Neural progenitor cell (in vitro differentiated cells): ENCODE measurements at places on chromosomes 1 and 21.

DNA sequence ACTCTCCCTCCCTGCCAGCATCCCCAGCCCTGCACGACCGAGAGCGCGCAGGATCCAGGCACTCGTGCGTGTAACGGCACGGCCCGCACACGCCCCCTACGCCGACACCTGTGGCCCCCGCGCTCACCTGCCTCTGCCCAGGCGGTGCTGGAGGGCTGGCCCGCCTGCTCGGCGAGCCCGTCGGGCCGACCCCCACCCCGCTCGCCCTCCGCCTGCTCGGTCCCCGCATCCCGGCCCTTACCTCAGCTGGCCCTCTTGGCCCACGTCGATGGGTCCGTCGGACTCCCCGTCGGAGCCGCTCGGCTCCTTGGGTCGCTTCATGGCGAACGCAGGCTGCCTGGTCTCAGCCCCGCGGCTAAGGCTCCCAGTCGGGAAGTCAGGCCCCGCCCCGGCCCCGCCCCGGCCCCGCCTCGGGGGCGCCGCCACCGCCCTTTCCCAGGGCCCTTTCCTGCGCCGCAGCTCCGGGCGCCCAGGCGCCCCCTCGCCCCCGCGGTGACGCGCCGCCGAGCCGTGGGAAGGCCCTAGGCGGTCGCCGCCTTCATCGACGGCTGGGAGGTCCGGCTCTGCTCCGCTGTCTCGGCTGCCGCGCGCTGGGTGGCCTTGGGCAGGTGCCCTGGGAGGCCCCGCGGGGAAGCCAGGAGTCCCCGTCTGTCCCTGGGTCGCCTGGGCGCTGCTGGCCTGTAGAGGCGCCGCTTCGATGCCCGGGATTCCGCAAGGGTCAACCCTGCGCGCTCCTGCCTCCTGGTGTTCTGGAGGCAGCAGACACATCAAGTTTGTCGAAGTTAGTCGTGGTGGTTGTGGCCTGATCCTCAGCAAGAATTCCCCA, at the start of gene HEYL:
Gene HEYL, minus strand, starts transcription at position 339 of the 826 bp plus-strand sequence. Its CDS starts 18 bp downstream, at position 321.
- DNase-seq: peak; percentile 91

- DNase-seq: no peak
Observed at GRCh38 chr1:97919585-97920261, 1.1 kb downstream of the DPYD start.

DNA sequence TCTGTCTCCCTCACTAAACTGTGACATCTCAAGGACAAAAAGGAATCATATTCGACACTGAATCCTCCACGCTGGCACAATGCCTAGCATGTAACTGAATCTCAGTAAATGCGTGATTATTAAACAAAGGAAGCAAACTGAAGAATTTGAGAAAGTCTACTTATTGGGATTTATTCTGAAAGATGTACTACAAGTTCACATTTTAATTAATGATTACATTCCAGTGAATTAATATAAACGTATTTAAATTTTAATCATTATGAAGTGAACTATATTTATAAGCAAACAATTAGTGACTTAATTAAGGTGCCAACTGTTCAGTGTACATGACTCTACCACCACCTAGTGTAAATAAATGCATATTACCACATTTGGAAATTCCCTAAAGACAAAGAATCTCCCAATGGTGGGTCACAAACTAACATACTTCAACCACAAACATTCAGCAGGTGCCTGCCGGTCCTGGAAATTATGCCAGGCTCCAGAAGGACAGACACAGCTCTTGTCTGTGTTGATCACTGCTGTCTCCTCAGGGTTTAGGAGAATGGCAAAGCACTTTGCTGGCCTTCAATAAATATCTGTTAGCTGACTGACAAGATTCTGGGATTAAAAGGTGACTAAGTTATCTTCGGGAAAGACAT, 56.3 kb downstream of the SMYD3 start:
- DNase-seq: peak; percentile 11

GRCh38 chr1:210653771-210654170, 325.1 kb downstream of the HHAT start:
- peak; percentile 9 for DNase-seq

GRCh38 chr1:33097762-33098161, 16.8 kb downstream of the AZIN2 start:
- DNase-seq: no peak

DNA sequence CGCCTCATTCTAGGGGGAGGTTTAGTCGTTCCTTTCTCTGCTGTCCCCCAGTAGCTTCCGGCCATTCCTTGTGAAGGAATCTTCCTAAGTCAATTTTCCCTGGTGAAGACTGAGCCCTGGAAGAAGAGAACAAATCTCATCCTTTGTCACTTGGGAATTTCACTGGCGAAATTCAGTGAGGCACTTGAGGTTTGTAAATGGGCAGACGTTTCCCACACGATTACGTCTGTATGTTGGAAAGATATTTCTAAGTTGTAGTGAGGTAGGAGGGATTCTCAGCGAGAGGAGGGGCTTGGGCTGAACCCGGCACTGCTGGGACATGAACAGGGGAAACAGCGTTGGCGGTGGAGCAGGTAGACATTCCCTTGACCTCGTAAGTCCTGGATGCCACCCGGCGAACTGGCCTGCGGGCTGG, 47.2 kb downstream of the GALNT2 start:
- DNase-seq: no peak

DNA sequence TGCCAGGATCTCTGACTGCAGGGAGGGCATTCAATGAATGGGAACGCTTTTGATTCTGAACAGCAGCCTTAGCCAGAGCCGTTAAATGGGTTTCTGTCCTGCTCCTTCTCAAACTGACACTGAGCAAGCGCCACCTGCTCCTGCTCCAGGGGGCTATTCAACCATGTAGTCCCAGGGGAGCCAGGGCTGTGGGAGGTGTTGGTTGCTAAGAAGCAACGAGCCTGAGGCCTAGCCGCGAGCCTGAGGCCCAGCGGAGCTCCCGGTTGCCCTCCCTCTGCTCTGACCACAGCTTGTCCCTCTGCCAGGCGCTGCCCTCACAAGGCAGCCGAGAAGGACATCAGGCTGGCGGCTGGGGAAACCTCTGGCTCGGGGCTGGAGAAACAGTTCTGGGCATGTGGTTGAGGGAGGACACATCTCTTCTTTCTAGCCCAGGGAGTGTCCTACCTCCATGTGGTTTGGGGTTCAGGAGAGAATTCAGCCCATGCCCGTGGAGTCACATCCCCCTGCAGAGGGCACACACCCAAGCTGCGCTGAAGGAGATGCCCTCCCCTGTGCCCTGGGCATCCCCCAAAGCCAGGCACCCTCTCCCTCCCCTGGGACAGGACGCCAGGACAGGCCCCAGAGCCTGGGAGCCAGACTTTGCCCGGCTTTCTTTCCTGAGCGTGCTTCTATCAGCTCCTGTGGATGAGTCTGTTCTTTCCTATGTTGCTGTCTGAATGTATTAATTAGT, 18.0 kb downstream of the PCP4 start:
- peak; percentile 47 for DNase-seq

- DNase-seq: no peak
Observed at GRCh38 chr1:2857521-2857920, 56.0 kb upstream of the TTC34 start.

DNA sequence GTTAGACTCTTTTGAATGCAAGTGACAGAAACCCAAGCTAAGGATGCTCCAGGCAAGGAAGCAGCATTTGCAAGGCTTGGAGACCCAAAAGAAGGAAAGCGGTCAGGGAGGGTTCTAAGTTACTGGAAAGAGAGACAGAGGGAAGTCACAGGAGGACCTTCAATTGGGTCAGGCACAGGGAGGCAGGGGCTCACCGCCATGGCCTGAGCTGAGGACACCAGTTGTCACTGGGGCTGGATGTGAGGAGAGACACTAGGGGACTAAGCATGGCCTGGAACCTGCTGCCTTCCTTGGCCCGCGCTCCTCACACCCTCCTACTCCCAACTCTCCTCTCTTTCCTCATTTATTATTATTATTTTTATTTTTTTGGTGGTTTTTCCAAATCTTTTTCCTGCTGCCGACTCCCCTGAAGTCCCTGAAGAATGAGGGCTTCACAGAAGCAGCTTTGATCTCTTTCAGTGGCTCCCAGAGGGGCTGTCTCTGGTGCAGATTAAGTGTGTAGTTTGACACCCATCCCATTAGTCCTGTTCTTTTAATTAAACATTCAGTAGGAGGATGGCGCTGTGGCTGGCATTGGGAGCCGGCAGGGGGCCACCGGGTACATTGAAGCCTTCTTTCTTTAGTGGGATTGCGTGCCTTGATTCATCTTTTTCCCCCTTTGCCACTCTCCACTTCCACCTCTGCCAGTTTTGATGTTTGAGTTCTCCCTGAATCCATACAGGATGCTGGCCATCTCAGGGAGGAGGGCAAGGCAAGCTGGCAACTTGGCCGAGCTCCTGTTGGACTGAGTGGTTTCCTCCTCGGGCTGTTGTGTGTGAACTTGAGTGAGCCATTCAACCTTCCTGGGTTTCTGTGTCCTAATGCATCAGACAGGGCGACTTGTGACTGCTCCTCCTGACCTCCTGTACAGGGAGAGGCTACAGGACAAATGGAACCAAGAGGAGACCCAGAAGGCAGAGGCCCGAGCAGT, 59.3 kb downstream of the MDM4 start:
- DNase-seq: peak; percentile 29

DNA sequence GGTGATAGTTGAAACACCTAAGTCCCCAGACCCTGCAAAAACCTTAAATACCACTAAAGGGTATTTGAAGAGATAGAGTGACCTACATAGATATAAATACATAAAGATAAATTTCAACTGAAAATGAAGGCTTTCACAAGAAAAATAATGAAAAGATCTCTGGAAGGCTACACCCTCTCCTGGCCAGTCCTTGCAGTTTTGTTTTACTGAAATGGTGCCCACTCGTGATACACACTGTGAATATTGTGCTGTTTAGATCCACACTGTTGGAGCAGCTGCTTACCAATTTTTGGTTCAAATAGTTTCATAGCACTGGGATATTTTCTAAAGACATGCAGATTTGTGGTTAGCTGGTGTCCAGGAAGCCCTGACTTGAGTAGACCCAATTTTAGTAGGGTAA, 31.5 kb upstream of the RNF187 start:
- no peak for DNase-seq

DNA sequence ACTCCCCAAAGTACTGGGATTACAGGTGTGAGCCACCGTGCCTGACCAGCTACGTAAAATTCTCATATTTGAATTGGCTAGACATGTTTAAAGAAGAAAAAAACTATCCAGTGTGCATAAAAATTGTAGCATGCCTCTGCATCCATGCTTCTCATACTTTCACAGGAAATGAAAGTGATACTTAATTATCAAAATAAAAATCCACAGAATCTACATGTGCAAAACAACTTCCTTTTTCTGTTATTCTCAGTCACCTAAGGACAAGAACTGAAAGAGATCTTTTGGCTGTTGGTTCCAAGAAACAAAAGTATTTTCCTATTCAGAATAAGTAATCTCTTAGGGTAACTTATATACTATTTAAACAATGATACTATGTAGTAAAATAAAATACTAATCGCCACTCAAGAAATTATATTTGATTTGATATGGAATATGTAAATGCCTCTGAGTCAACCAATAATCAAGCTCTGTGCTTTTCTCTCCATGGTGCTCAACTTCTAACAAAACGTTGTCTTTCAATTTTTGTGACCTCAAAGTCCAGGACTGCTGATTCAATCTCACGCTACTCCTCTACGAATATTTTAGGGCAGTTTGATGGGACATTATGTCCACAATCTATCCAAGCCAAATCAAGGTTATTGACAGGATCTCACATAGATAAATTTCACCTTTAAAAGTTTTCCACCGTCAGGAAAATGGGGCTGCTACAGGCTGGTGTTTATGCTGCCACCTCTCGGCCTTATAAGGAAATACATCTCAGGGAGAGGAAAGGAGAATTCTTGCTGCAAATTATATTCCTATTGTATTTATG, 102.7 kb downstream of the ZNF281 start:
- peak; percentile 49 for DNase-seq

DNA sequence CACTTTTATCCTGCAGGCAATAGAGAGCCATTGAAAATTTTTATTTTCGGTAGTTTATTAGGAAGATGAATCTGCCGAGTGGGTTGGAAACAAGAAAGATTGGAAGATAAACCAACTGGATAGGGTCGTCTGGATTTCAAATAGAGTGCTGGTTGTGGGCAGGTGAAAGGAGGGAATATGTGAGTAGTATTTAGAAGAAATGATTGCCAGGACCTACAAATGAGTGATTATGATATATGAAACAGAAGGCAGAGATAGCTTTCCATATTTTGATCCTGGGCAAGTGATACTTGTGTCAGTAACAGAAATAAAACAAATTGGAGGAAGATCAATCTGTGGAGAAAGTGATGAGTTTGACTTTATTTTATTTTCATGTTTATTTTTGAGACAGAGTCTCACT, 2.5 kb downstream of the CNIH4 start:
- no peak for DNase-seq

DNA sequence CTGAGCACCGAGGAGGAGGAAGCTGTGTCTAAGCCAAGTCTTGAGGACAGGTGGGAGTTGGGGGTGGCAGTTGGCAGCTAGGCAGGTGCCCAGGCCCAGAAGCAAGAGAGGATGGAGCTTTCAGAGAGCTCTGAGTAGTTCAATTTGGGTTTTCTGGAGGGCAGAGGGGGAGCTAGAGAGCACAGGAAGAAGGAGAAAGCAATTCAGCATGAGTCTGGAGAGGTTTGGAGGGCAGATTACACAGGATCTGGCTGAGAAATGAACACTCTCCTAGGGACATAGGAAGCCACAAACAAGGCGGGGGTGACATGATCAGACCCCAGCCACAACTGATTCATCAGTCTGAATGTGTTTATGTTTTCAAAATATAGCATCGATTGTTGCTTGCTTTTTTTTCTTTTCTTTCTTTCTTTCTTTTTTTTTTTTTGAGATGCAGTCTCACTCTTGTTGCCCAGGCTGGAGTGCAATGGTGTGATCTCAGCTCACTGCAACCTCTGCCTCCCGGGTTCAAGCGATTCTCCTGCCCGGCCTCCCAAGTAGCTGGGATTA, 23.8 kb downstream of the PTPRF start:
- DNase-seq: peak; percentile 69

DNA sequence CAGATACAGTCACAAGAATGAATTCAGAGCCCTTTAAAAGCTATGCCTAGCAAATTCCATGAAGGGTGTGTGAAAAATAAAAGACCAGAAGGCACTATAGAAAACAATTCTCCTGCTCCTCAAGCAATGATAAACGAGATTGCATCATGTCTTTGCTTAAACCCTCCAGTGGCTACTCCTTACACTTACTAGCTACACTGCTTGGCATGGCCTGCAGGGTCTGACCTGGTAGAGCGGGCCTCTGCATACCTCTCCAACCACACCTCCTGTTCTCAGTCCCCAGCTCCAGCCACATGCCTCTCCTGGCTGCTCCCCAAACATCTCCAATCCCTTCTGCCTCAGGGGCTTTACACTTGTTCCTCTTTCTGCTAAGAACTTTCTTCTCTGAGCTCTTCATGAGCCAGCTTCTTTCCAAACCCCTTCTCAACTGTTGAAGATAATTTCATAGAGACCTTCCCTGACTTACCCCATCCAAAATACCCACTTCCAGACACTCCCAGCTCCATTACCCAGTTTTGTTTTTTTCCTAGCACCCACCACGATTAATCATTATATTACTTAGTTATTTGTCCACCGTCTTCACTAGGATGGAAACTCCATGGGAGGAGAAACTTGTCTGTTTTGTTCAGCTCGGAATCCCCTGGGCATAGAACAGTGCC, 11.2 kb upstream of the CREG1 start:
- no peak for DNase-seq

- no peak for DNase-seq
Observed at GRCh38 chr1:3786468-3787348, 9.6 kb downstream of the LRRC47 start.
